PC-9 (cell line): ENCODE measurements at places on chromosomes 1 and 21. TPM values are rescaled to one million over a fixed set of nuclear protein-coding genes. Genes with fewer than 3 reads are reported as not detected.

DNA sequence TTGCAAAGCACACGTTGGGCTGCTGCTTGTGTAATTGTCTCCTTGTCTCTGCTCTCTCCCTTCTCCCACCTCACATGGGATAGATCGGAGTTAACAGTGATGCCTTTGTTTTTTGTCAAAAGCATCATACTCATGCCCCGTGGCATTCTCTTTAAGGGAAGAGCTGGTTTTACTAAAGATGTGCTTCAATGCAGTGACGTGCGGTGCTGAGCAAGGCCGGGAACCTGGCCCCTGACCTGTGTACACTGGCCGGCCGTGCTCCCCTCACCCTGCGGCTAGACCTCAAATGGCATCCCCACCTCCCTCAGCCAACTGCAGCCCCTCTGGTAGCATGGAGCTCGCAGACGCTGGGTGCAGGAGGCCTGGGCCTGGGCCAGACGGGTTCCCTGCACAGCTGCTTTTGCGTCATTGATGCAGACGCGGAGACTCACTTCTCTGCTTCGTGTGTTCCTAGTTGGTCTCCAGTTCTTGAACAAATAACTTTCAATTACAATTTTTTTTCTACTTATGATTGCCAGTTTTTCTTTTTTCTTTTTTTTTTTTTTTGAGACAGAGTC, 19.9 kb downstream of the AGPAT3 start:
- DNase-seq, result no peak

GRCh38 chr1:241608379-241609033, 31.7 kb downstream of the CHML start:
- no peak for DNase-seq

Gene SAMD13
- 0.90 and 2.5 TPM in 2 replicates for total RNA-seq

DNA sequence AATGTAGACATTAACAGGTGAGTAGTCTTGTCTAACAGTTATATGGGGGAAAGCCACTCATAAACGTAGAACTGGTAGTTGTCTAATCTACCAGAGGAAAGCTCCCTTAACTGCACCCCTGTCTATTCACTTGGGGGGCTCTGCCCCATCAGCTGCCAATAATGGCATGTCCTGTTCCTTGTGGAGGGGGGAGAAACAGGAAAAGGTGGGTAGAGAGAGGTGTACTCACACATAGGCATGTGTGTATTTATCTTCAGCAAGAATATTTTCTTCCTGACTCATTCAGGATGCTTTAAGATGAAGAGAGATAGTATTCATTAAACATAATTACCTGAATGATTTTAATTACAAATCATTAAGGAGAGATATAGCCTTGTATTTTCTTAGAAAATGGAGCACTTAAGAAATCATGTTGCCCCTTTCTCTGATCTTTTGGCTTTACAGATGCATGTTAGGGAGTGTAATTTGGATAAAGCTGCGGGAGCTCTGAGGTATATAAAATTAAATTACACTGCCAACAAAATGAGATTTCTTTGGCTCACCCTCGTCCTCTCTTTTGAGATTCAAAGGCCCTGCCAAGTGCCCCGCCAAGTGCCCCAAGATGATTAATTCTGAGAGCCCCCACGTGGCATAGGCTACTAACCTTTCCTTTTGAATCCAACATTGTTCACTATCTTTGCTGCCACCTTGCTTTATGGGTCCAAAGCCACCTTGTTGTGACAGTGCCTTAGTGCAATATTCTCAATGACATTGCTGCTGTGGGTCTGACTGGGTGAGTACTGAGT, 286.3 kb upstream of the LYPLAL1 start:
- DNase-seq, result no peak

DNA sequence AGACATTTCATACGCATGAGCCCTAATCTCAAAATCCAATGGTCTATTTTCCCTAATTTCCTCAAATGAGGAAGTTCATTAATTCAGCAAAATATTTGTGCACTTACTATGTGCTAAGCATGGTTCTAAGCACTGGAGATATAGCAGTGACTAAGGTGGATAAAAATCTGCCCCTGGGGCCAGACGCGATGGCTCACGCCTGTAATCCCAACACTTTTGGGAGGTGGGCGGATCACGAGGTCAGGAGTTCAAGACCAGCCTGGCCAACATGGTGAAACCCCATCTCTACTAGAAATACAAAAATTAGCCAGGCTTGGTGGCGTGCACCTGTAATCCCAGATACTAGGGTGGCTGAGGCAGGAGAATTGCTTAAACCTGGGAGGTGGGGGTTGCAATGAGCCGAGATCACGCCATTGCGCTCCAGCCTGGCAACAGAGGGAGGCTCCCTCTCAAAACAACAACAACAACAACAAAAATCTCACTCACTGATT, 4.3 kb upstream of the MIIP start:
- no peak for DNase-seq
